ENCODE measurements at places on chromosomes 7 and 10.

GRCh38 chr7:70997261-70997660, 134.7 kb upstream of the GALNT17 start:
- no peak for DNase-seq

DNA sequence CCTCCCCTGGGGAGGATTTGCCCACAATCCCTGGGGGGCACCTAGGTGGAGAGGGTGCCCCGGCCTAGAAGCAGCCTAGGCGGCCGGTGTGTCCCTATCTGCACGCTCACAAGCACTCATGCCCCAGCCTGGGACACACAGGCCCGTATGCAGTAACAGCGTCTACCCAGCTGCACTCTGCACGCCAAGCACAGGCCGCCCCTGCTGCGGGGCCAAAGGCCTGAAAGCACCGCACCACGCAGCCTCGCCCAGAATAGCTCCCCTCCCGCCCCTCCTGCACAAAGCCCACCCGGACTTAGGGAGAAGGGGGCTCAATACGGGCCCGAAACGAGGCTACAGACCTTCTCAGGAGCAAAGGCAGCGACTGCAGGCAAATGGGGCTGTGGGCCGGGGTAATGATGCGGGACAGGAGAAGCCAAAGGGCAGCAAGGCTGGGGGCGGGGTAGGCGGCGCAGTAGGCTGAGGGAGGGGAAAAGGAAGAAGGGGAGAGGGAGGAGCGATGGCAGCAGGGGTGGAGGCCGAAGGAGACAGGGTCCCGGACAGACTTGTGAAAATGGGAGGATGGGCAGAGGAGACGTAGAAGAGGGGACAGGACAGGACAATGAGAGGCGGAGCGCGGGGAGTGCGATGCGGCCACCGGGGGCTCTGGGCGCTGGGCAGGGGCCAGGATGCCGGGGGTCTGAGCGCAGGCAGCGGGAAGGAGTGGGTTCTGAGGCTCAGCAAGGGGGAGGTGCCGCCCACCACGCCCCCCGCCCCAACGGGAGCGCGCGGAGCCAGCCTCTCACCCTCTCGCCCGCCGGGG, 544 bp downstream of the GPRIN2 start:
- DNase-seq: no peak

- DNase-seq: no peak
Measured at GRCh38 chr7:36604806-36605205, 119.5 kb downstream of the AOAH start.

GRCh38 chr7:17063045-17063383, 181.2 kb upstream of the AGR3 start:
- DNase-seq: no peak

- no peak for DNase-seq
Measured at GRCh38 chr7:141976524-141977245, 3.1 kb upstream of the TAS2R38 start.

DNA sequence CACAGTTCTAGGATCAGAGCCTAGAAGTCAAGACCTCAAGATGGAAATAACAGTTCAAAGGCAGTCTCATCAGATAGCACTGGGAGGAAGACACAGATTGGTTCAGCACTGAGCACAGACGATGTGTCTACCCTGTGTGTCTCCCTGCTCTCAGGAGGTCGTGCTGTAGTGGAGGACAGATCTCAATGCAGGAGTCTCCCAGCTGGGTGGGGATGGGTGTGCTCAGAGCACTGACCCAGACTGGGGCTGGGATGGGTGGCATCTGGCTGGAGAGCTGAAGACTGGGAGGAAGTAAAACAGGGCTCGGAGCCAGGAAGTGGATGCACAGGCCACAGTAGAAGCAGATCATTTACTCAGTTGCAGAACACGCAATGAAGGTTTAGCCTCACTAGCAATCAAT, 69.5 kb upstream of the GDF10 start:
- DNase-seq: no peak

DNA sequence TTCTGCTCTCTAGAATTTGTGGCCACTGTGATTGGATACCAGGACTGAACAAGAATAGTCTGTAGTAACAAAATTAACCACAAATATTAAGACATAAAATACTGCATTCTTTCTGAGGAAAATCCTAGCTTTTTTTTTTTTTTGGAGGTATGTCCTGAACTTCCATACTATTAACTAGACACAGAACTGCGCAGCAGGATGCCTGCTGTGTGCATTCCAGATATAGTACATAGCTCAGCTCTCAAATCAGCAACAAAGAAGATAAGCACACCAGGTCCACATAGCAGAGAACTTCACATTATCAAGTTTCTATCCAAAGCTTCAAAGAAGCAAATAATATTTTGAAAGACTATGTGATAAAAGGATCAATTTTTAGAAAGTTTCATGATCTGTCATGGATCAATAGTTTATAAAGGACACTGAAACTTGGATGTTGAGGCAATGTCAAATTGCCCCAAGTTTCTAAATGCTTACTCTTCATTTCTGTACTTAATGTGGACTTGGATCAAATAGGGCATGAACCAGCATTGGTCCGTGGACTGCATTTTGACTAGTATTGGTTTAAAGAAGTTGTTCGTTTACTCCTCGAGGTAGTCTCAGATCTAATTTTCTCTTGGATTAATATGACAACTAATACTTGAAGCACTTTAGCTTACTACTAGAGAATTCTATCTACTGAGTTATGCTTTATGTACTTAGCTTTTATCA, 15.4 kb downstream of the NAMPT start:
- no peak for DNase-seq

- no peak for DNase-seq
Measured at GRCh38 chr7:78326876-78327275, 528.3 kb downstream of the PHTF2 start.

- DNase-seq: no peak
Measured at GRCh38 chr10:48526846-48527505, 77.9 kb downstream of the ARHGAP22 start.

- DNase-seq: no peak
Measured at GRCh38 chr7:23105086-23105643, 420 bp upstream of the KLHL7 start.

DNA sequence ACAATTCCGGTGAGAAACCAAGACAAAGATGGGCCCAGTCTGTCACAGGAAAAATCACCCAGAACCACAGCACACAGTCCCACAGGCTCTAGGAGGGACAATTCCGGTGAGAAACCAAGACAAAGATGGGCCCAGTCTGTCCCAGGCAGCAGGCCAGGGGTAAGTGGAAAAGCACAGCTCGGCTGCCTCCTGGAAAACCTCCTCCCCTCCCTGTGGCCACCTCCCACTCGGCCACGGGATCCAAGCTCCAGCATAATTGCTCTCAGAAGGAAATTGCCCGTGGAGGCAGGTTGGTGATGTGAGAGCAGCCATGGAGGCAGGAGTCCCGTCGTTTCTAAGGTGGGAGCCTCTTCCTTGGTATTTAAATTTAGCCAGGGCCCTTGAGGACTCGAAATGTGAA, 95.7 kb downstream of the PLXNA4 start:
- DNase-seq: no peak

GRCh38 chr7:14846405-14846804, 56.1 kb downstream of the DGKB start:
- no peak for DNase-seq

- DNase-seq: no peak
Measured at GRCh38 chr7:55148571-55148970, 129.8 kb downstream of the EGFR start.

DNA sequence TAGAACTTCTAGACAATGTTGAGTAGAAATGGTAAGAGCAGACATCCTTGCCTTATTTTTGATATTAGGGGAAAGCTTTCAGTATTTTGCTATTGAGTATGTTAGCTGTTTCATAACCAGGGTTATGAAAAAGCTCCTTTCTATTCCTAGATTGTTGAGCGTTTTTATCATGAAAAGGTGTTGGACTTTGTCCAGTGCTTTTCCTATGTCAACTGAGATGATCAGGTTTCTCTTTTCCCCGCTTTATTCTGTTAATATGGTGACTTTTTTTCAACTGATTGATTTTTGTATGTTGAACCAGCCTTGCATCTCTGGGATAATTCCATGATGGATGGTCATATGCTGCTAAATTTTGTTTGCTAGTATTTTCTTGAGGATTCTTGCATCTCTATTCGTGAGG, 58.5 kb downstream of the LCOR start:
- no peak for DNase-seq

DNA sequence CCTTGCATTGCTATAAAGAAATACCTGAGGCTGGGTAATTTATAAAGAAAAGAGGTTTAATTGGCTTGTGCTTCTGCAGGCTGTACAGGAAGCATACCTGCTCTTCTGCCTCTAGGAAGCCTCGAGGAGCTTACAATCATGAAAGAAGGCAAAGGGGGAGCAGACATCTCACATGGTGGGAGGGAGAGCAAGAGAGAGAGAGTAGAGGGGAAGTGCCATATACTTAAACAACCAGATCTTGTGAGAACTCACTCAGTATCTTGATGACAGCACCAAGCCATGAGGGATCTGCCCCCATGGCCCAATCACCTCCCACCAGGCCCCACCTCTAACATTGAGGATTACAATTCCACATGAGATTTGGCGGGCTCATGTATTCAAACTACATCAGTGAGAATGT, 79.1 kb upstream of the HECW1 start:
- no peak for DNase-seq

DNA sequence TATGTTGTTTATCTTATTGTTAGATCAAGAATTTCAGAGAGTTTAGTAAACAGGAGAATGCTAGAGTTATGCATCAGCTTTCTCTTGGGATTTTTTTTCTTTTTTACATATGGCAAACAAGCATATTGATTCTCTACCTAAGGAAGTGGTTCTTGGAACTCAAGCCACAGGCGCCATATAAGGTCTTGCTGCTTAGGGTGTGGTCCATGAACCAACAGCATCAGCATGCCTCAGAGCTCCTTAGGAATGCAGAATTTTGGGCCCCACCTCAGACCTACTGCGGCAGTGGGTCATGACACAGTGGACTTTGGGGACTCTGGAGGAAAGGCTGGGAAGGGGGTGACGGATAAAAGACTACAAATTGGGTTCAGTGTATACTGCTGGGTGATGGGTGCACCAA, 230.8 kb downstream of the SKAP2 start:
- no peak for DNase-seq

DNA sequence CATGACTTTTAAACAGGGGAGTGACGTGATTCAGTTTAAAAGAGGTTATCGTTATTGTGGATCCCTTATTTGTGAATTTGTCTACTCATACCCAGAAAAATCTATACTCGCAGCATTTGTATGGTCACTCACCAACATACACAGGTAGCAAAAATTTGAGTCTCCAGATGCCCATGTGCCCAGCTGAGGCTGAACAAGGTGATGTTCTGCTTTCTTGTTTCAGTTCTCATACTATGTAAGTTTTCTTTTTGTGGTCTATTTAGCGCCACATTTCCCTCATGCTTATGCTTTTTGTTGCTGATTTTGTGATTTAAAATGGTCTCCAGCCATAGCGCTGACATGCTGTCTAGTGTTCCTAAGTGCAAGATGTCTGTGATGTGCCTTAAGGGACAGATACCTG, 312.9 kb upstream of the SEMA3A start:
- no peak for DNase-seq

- DNase-seq: no peak
Measured at GRCh38 chr7:927031-927671, 27.3 kb downstream of the ADAP1 start.

DNA sequence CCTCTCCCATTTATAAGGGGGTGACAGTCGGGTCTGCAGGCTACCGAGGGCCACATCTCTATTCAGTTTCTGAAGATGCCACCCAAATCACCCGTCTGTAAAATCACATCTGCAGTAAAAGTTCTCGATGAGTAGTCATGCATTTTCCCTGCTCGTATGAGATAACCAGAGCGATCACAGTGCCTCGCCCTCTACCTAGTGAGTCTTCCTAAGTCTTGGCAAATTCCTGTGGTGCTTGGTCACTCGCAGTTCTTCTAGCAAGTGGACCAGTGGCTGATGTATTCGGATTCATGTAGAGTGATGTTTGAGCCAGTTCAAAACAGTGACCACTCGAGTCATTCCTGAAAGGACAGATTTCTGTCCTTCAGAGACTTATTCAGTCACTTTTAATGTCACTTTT, 44.9 kb downstream of the INSYN2A start:
- no peak for DNase-seq

DNA sequence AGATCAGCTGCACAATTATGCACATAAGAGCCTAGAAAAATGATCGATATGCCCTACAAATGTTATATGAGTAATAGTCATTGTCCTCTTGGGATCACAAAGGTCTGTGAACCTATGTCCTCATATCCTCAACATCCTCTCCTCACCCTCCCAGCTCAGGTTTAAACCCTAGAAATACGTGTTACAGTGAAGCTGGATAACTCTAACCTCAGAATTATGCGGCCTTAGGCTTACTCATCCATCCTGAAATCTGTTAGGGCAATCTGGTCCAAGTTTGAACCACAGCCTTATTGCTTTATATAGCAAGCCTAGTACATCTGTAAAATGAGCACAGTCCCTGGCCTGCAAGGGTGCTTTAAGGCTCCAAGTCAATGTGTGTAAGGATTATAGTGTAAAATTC, 84.2 kb upstream of the FRMD4A start:
- no peak for DNase-seq

DNA sequence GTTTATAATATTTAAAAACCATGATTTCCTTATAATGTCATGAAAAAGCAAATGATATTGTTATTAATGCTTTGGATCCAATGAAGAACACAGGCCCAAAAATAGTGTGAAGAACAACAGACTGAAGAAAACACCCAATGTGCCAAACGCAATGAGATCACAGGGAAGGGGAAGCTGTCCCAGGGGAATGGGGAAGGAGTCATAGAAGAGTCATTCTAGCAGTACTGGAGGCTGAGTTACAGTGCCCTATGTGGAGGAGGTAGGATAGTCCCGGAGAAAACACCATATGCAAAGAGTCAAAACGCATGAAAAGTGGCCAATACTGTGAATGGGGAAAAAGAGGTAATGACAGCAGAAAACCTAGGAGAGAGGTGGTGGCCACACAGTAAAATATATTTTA, 50.9 kb downstream of the TPK1 start:
- no peak for DNase-seq

- no peak for DNase-seq
Measured at GRCh38 chr7:67525588-67525987, 529.0 kb downstream of the TYW1 start.

DNA sequence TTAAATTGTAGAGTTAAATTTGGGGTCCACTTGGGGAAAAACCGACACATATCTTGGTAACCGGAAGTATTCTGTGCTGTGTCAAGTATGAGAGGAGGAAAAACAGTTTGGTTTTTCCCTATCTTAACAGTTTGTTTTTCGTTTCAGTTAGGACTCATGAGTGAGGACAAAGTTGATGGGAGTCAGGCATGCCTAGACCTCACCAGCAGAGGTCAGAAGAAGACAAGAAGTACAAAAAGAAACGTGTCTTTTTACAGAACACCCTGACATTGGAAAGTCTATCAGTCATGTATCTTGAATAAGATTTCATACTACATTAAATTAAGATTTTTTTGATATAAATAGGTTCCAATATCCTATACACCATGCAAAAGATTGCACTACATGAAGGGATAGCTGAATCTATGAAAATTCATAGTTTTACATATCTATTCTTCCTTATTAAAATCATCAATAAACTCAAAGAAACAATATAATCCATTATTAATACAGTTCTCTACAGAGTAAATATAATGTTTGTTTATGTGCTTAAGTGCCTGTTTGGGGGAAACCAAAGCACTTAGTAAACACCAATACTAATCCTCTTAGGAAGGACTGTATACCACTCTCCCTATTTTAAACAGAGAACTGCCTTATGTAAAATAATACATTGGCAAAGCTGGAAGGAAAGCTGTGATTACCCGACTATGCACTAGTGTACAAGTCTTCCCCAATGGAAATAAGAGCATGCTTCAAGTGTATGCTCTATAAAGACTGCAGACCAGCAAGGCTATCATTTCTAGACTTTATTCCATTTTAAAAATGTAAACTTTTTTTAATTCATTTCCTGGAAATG, 95.6 kb downstream of the USP6NL start:
- no peak for DNase-seq

GRCh38 chr7:46583656-46584055, 662.6 kb upstream of the IGFBP3 start:
- no peak for DNase-seq

Measured in epithelial cell of prostate (primary cell).